ENCODE measurements at places on chromosomes 7 and 10.

- no peak for DNase-seq
Measured at GRCh38 chr10:44828508-44829142, 82.5 kb upstream of the TMEM72 start.

GRCh38 chr7:93948106-93948505 is 26.6 kb downstream of the GNG11 start:
- peak; percentile 79 for DNase-seq

DNA sequence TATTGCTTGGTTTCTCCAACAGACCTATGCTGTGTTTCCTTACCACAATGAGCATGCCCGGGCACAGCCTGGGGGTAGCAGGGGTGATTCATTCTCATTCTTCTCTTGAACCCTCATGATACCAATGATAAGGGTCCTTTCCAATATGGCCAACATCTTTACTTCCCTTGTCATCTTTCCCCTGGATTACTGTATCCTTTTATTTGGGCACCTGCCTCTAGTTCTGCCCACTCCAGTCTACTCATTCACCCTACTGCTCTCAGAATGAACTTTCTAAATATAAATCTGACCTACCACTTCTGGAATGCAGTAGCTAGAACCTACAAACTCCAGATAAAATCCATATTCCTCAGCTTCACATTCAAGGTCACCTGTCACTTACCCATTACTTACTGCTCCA is 26.4 kb upstream of the ITPRID1 start:
- no peak for DNase-seq

GRCh38 chr7:76358011-76358480 is 745 bp downstream of the YWHAG start:
- peak; percentile 39 for DNase-seq

DNA sequence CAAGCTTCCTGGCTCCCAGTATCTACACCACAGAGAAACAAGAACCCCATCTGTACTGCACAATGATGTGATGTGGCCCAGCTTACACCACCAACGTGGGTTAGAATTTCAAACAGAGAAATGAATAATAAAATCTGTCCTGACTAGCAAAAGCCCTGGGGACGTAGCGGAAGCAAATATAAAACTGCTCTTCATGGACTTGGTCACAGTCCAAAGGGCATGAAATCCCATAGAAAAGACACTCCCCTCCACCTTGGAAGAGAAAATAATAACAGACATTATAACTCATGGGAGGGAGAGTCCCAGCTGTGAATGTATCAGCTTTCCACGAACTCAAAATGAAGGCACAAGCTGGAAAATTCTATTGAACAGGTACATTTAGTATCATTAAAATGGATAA is 205.3 kb upstream of the GALNT17 start:
- no peak for DNase-seq

DNA sequence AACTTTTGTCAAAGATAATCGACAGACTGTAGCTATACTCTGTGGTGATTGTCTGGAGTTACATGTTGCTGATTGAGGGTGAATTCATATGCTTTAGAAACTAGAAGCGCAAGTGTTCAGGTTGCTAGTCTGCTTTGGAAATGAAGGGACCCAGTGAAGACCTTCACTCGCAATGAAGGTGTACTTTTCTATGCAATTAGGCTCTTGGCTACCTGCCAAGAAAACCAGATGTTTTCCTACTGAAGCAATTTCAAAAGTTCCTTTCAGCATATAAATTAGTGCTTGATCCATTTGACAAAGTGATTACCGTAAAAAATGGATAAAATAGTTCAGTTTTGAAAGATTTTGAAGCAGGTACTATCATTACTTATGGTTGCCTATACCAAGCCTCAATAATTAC is 10.0 kb upstream of the STK31 start:
- no peak for DNase-seq

- DNase-seq = peak; percentile 41
Measured at GRCh38 chr10:102453502-102453901, 2.2 kb upstream of the C10orf95 start.

DNA sequence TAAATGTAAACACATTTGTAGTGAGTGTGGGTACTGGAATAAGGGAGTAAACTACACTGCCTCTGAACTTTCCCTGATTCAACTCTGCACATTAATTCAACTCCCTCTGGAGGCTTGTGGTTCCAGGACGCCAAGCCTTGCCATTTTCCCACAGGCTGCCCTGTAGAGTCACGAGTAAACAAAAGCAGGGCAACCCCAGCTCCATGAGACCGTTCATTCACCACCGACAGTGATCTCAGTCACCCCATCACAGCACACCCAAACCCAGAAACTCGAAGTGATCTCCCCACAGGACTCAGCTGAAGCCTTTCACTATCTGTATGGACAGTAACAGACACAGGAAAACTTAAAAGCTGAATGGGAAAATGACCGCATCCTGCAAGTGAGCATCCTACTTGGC is 218.8 kb upstream of the FRMD4A start:
- no peak for DNase-seq

GRCh38 chr7:31464601-31465000 is 49.3 kb upstream of the ITPRID1 start:
- no peak for DNase-seq
